Mesothelial cell of epicardium (in vitro differentiated cells): ENCODE measurements at places on chromosomes 5 and 9. TPM values are rescaled to one million over a fixed set of nuclear protein-coding genes. Genes with fewer than 3 reads are reported as not detected.

The NME5 gene
- total RNA-seq: 2.4 to 3.4 TPM (median 2.7 TPM) in 3 replicates

DNA sequence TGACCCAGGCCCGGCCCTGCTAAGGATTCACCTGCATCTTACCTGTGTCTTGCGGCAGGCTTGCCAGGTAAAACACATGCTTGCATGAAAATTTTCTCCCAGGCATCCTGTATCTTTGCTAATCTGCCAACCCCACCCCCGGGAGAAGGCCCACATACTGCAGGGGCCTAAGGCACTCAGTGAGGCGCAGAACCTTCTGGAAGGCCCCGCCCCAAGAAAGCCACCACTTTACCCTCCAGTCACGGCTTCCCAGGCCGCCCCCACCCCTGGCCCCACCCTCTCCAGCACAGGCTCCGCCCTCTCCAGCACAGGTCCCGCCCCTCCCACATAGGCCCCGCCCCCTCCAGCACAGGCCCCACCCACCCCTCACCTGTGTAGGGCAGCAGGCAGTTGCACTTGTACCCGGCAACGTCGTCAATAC is 29.8 kb upstream of the SEC16A start:
- no peak for DNase-seq

DNA sequence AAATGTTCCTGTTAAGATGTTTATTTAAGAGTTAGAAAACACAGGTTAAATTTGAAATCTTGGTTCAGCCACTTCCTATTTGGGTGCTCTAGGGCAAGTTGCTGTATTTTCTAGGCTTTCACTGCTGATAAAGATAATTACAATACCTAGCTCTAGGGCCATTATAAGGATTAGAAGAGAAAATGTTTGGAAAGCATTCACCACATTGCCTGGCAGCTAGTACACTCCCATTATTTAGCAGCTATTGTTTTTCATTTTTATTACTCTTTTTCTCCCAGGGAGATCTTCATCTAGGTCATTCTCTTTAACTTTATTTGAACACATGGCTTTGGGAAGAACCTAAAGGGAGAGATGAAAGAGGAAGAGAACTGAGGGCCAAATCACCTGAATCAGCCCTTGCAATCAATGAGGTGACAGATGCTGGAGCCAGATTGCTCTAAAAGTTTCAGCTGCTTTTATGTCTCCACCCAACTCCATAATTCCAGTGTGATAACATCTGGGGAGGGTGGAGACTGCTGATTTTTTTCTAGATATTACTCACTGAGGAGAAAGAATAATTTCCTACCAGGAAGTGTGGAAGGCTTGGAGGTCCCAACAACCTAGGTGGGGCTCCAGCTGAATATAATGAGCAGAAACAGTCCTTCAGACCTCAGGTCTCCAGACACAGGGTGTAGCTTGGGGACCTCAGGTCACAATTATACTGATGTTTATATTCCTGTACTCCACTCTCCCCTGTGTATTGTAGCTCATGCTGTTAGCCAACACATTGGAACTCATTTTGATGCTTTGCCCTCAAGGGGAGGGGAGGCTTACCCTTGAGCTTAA is 640.0 kb downstream of the RAB3C start:
- no peak for DNase-seq

The FST gene
- total RNA-seq: 12.3 to 14.3 TPM (median 12.7 TPM) in 3 replicates

DNA sequence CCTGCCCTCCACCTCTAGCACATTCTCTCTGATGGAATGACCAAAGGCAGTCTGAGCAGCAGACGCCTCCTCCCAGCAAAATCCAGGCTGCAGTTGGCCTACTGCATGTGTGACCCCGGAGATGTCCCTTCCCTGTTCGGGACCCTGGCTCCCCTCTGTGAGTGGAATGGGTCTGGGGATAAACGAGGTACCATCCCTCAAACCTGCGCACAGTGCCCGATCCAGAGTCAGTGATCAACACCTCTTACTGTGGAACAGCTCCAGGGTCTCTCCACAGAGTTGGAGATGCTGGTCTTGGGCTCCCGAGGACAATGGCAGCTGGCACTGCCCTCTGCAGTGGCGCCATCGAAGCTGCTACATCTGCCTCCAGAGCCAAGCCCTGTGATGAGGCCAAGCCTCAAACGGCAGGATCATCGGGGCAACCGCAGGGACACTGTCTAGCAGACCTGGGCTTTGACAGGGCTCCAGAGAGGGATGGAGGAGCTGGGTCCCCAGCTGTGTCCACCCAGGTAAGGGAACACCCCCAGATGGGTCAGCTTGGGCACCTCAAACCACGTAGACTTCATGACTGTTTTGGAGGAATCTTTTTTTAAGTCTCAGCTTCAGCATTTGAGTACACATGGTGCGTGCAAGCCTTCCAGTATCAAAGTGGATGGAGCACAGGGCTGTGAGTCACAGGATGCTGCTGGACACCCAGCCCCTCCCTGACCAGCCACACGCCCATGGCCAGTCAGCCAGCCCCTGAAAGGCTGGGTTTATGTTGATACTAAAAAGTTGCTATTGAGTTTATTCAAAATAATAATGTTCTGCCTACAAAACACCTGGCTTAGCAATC is 13.0 kb downstream of the MED10 start:
- DNase-seq: no peak

The ANKRD18B gene
- 0.82 to 3.2 TPM (median 1.6 TPM) in 3 replicates for total RNA-seq

- DNase-seq: no peak
Measured at GRCh38 chr5:5128766-5129165, 11.4 kb upstream of the ADAMTS16 start.

The CDH10 gene
- 24.3 to 26.0 TPM (median 25.4 TPM) in 3 replicates for total RNA-seq

GRCh38 chr5:141523991-141524390 is 35.1 kb downstream of the PCDHGC5 start:
- no peak for DNase-seq

The ACER2 gene
- 2.9 to 3.1 TPM (median 3.1 TPM) in 3 replicates for total RNA-seq

The GBGT1 gene
- 29.1 to 32.8 TPM (median 31.8 TPM) in 3 replicates for total RNA-seq

- DNase-seq: no peak
Measured at GRCh38 chr9:115015018-115015635, 84.7 kb upstream of the TNFSF8 start.

The EXOSC3 gene
- total RNA-seq: 37.6 to 49.1 TPM (median 38.8 TPM) in 3 replicates

GRCh38 chr9:83934569-83935275 is 13.5 kb upstream of the KIF27 start:
- no peak for DNase-seq

DNA sequence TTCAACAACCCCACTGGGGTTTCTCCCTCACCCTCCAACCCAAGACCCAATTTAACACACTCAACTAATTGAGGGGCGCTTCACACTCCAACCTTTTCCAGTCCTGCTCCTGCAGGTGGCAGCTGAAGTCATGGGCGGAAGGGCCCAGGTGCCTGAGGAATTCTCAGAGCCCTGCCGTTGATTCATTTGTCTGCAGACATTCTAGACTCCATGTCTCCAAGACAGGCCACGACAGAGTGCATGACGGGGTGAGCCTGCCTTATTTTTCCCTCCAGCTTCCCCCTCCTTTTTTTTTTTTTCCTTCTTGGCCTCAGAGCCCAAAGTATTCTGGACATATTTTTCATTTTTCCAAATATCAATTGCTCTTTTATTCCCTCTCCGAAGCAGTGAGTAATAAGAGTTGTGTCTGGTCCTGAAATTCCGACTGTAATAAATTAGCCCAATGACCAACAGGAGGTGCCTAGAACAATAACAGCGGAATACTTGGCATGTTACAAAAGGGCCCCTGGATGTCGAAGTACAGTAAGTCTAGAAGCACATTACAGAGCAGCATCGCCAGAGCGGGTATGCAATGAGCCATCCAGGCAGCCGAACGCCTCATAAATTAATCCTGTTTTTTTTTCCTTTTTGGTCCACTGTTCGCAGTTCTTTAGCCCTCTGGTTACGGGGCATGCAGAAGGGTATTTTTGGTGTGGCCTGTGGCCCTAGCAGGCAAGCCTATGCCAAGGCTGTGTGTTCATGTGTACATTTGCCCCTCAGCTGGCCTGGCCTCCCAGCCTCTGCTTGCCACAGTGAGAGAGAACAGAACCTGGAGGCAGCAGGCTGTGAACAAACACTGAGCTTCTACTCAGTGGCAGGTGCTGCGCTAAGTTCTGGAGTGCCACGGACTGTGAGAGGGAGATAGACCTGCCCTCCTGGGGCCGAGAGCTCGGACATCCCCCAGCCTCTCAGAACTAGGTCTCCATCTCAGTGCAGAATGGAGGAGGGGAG is 8.6 kb upstream of the SMIM23 start:
- no peak for DNase-seq

- DNase-seq: no peak
Measured at GRCh38 chr5:81115261-81115660, 117.9 kb upstream of the CKMT2 start.
